ENCODE measurements at places on chromosomes 1 and 21.

- no peak for DNase-seq
These were observed 79.6 kb downstream of the MAP3K21 start for GRCh38 chr1:233406994-233407631.

GRCh38 chr1:81432654-81433109 is 368.1 kb upstream of the ADGRL2 start:
- no peak for DNase-seq

DNA sequence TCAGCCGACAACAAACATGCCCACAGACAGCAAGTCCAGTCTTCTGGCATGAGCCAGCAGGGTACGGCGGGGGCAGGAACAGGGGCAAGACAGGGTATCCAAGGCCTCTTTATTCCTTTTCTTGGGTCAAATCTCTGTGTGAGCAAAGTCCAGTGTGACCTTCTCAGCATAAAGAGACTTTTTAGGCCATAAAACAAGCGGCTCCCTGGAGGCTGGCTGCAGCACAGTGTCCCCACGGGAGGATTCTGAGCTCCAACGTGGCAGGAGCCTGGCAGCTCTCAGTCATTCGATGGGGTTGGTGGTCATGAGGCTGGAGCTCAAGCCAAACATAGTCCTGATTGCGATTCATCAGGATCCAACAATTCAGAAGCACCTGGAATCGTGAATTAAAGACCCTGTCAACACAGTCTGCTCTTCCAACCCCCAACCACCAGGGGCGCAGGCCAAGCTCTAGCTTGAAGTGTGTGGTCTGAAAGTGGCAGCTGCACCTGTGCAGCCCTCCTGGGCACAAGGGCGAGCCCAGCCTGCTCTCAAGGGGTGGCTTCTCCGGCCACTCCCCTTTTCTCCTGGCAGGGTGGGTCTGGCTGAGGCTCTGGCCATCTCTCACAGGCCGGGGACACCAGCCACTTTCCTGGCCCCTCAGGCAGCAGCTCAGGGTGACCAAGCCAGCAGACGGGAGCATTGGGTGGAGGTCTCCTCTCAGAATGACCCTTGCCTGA is 62.1 kb downstream of the SLC66A1 start:
- DNase-seq, result no peak

- DNase-seq, result no peak
These were observed 42.3 kb downstream of the AZIN2 start for GRCh38 chr1:33123266-33123665.

DNA sequence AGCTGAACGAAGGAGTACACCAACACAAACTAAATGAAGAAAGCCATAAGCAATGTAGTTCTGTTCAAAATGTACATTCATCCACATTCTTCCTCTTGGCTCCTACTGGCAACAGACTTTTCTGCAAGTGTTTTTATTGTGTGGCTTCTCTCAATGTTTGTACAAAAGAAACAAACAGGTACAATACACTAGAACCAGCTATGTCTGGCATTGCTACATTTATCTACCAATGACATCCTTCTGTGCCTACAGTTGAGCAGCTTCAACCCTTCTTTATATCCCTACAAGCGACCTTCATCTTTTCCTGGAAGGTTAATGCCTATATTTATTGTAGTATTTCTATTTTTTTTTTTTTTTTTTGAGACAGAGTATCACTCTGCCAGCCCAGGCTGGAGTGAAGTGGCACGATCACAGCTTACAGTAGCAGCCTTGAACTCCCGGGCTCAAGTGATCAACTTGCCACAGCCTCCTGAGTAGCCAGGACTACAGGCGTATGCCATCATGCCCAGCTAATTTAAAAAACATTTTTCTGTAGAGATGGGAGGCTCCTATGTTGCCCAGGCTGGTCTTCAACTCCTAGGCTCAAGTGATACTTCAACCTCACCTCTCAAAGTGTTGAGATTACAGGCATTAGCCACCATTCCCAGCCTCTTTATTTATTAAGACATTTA is 89.3 kb downstream of the ASH1L start:
- no peak for DNase-seq

- DNase-seq, result no peak
These were observed 2.7 kb downstream of the COL24A1 start for GRCh38 chr1:86153836-86154235.

DNA sequence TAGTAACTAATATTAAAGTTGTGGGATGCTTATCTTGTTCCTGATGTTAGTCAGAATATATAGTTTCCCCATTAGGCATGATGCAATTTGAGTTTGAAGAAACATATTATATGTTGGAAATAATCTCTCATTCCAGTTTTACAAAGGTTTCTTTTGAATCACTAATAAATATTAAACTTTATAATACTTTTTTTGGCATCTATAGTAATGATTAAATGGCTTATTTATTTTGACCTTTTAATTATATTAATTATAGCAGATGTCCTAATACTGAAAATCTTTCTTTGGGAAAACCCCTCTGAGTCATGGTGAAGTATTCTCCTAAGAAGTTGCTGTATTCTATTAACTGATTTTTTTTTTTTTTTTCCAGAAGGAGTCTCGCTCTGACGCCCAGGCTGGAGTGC is 28.5 kb upstream of the PTGS2 start:
- no peak for DNase-seq

GRCh38 chr1:160676869-160677597 is 30.2 kb upstream of the SLAMF1 start:
- DNase-seq, result no peak

- DNase-seq, result no peak
These were observed 43.0 kb downstream of the SNX7 start for GRCh38 chr1:98704474-98704873.

- DNase-seq, result peak; percentile 65
These were observed 37.0 kb downstream of the CAPN8 start for GRCh38 chr1:223628233-223629125.

GRCh38 chr1:203325026-203325417 is 19.7 kb downstream of the BTG2 start:
- no peak for DNase-seq

- DNase-seq, result no peak
These were observed 132.5 kb downstream of the PRDM2 start for GRCh38 chr1:13832536-13832935.

DNA sequence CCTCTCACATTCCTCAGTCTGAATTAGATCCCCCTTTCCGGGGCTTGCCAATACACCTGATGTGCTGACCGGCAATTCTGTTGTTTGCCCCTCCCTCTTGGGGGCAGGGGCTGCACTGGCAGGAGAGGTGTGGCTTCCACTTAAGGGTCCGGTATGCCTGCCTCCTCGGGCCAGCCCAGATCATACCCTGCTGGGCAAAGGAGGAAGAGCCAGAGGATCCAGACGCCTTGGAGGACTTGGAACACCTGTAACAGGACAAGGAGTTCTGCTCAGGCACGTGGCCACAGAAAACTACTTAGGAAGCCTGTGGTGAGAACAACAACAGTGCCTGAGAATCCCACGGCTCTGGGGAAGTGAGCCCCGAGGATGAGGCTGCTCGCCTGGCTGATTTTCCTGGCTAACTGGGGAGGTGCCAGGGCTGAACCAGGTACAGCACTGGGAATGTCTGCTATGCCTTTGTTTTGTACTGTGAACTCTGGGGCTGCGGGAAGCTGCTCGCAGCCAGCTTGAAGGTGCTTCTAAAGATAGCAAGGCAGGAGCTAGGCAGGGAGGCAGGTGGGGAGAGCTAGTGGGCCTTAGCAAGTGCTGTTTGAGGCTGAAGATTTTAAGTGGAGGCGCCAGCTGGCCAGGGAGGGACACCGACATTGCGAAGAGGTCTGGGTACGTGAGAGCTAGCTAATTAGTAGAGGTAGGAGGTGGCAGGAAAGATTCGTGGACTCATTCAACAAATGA is at the start of gene SMPDL3B:
SMPDL3B (plus strand) TSS at position 183 of the 732 bp plus-strand sequence; CDS start at position 367, 184 bp downstream.
- peak; percentile 60 for DNase-seq

DNA sequence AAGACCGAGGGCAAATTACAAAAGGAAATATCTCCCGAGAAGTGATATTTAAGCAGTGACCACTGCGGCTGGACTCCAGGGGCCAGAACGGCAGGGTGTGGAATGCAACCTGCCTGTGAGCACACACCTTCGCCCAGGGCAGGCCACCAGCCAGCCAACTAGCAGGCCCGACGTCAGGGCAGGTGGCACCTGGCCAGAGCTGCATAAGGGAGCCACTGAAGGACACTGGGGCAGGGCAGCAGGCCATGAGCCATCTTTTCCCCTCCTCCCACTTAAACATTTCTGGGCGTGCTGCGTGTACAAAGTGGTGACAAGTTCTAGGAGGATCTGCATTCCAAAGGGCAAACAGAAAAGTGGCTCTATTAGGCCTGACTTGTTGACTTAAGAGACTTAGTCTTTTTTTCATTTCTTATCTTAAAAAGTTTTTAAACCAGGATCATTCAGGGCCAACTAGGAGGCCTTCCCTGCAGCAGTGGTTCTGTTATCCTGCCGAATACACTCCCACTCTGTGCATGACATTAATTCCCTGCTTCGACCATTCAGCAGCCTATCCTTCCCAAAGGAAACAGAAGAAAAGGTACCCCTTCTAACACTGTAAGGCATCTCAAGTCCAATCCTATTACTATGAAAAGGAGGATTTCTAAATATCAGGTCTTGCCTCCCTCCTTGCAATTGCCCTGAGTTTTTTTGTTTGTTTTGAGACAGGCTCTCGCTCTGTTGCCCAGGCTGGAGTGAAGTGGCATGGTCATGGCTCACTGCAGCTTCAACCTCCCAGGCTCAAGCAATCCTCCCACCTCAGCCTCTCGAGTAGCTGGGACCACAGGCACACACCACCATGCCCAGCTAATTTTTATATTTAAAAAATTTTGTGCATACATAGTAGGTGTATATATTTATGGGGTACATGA is 96.3 kb downstream of the BCAR3 start:
- DNase-seq, result no peak

DNA sequence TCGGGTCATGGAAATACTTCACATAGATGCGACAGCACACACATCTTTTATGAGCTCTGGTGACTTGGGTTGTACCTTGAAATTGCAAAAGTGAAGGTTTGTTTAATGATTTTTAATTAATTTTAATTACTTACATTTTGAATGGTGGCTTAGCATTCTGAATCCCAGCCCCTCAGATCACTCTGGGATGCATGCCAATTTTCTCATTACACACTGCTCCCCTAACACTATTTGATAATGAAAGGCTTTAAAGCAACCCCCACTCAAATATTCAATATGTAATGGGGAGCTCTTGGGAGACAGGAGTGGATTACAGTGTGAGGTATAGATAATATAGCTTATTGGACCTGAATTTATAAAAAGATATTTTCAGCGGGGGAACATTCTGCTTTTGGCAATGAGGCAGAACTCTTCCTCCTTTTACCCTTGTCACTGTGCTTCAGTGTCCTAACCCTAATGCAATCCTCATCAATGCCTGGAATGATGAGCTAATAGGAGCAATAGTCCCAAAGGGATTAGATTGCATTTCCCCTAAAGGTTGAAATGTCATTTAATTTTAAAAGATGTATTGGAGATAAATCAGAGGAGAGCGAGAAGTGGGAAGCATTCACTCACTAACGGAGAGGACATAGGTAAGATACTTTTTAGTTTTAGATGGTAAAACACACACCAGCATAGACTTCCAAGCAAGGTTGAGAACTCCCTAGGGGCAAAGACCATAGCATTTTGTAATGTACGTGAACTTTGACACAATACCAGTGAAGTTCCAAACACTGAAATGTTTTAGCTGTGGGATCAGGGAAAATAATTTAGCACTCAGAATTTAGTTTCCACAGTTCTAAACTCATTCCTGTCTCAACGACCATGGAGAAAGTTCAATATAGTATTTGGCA is 384.1 kb upstream of the PLXNA2 start:
- no peak for DNase-seq

DNA sequence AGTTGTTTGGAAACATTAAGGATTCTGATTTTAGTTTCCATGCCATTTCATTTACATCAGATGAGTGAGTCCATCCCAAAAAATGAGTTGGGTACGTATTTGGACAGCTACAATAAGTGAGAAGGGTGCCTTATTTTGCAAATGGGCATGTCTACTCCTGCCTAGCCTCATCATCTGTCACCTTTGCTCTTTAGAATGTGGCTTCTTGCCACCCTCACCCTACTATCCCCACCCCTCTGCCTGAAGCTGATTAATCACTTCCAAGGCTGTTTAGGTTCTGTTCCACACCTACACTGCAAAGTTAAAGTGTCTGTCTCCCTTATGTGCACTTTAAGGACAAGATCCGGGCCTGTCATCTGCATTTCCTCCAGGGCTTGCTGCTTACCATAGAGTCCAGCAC is 61.2 kb downstream of the ST6GALNAC5 start:
- DNase-seq, result no peak

DNA sequence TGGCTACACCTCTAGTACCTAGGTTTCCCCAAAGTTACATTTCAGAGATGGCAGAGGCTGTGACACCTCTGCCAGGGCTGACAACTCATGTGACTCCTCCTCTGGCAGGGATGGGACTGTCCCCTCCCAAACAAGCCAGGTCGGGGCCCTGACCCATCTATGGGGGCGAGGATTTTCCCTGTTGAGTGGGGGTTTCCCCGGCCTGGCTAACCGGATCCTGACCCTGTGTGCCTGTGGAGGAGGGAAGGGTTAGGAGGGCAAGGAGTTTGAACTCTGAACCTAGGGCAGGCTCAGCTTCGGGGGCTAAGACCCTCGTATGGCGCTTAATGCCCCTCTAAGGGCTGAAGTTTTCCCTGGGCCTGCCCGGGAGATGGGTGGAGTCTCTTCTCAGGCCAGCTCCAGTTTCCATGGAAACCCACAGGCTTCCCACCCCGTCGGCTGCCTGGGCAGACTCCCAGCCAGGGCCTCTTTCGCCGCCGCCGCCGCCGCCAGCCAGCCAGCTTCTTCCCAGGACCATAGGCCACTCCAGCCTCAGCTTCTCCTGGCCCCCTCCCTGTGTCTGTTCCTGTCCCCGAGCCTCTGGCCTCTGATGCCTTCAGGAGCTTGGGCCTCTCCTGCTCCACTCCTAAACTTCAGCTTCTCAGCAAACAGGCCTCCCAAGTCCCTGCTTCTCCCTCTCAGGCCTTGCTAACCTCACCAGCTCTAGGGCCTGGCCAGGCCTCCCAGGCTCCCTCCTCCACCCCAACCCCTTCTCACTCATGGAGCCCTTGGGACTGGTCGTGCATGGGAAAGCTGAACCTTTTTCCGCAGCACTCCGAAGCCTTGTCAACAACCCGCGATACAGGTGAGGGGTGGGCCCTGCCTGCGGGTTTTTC is at the start of gene BTBD19:
BTBD19 (plus strand) TSS at position 461 of the 875 bp plus-strand sequence; CDS start at position 759, 298 bp downstream.
- peak; percentile 43 for DNase-seq

DNA sequence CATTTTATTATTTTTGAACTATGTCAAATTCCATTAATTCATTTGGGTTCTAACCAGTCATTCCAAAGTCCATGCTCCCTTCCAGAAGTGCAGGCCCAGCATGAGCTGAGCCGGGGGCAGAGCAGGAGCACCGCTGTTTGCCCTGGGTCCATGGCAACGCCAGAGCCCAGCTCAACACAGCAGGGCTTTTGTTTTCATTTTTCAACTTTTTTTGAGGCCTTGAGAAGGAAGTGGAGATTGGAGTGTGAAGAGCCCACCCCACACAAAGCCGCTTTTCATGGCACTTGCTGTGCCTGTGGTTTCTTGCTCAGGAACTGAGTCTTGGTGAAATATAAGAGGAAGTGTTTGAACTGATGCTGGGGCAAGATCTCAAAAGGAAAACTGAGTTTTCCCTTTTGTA is 13.2 kb upstream of the PRMT2 start:
- peak; percentile 84 for DNase-seq

GRCh38 chr1:201153474-201154388 is 543 bp downstream of the TMEM9 start:
- DNase-seq, result peak; percentile 81

Data from OCI-M1 (cell line).